Brain microvascular endothelial cell (primary cell): ENCODE measurements at places on chromosomes 4 and X.

GRCh38 chr4:158053086-158053485 is 119.7 kb downstream of the GASK1B start:
- DNase-seq, result no peak

- no peak for DNase-seq
Measured at GRCh38 chr4:55553441-55554201, 6.9 kb upstream of the CLOCK start.

DNA sequence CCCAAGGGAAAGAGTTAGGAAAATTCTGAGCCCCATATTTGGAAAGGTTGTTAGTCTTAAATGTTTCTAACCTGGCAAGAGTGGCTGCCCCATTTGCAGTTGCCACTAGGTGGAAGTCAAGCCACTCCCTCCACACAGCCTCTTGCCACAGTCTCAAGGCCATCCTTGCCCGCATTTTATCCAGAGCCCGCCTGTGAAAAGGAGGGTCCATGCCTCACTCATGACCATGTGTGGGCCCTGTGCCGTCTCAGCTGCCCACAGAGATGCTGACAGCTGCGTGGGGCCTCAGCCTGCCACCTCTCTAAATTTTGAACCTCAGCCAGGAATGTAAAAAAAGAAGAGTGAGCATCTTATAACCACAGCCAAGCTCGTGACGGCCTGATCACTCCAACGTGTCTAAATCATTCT is 201.5 kb upstream of the FAM241A start:
- DNase-seq, result no peak

GRCh38 chrX:39720945-39721344 is 376.8 kb downstream of the BCOR start:
- no peak for DNase-seq

GRCh38 chr4:124053872-124054538 is 657.4 kb downstream of the SPRY1 start:
- no peak for DNase-seq

- peak; percentile 64 for DNase-seq
Measured at GRCh38 chrX:54540289-54540688, 10.3 kb downstream of the GNL3L start.

DNA sequence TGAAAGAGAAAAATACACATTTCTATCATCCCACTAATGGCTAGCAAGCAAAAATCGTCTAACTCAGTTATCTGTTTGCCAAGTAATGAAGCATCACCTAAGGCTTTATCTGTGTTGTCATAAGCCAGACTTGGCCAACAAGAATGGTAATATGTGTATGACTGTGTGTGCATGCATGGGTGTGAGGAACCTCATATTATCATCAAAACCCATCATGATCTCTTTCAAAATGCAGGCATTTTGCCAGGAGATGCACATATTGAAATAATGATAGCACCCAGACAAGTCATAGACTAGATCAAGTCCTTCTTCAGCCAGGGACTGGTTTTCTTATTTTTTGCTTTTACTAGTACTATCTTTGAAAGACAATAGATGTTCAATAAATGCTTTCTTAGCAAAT is 172.5 kb upstream of the FMR1 start:
- no peak for DNase-seq

- DNase-seq, result no peak
Measured at GRCh38 chrX:130714135-130714534, 188.9 kb downstream of the ENOX2 start.

- no peak for DNase-seq
Measured at GRCh38 chr4:6448476-6449170, 23.8 kb downstream of the PPP2R2C start.

DNA sequence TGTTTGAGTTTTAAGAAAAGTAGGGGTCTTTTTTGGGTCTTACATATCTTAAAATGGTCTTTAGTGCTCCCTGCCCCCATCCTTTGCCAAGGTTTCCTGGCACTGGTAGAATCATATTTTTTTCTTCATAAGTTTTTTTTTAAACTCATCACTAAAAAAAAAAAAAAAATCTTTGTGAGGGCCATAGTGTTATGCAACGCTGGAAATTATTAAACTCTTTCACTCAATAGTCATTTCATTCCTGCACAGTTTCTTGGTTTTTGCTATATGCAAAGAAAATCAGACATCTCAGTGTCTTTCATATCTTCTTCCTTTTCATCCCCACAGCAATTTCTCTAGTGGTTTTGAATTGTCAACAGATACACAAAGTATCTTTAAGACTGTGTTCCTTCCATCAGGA is 95.6 kb downstream of the TMA16 start:
- no peak for DNase-seq

DNA sequence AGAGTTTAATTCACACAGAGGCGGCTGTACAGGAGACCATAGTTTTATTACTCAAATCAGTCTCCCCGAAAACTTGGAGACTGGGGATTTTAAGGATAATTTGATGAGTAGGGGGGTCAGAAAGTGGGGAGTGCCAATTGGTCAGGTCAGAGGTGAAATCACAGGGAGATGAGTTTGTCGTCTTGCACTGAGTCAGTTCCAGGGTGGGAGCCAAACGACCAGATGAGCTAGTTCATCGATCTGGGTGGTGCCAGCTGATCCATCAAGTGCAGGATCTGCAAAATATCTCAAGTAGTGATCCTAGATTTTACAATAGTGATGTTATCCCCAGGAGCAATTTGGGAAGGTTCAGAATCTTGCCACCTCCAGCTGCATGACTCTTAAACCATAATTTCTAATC is 4.0 kb downstream of the ETFDH start:
- DNase-seq, result no peak

DNA sequence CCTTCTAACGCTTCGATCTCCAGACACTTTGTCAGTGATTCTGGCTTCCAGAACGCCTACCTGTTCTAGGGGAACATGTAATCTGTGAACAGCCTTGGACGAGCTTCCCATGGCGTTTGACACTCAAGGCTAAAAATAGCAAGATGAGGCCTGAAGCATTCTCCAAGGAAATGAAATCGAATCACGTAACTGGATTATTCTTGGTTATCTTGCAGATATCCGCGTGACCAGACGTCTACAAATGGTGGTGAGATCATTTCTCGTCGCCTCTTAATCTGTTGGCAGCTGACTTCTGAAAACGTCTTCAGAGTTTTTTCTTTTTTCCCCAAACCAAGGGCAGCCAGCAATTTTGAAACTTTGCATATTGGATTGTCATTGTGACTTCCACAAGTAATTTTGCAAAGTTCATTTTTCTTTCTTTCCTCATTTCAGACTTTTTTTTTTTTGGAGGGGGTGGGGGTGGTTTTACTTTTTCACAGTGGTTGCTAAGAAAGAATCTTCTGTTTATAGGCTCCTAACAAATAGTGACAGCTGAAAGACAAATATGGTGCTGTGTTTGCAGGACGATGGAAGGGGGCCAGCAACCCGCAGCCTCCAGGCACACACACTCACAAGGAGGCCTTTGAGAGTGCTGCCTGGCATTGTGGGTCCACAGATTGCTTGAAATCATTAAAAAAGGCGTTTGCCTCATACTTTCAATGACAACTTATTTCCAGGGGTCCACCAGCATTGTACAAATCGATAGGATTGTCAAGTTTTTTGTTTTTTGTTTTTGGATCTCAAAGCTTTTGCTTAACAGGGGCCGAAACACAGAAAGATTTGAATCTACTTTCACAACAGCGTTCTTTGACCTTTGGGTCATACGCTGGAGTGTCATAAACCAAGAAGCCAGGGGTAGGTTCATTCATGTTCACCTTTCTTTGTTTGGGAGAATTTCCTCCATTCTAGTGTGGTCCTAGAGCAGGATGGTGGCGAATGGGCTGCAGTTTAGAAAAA is 32.4 kb upstream of the PDLIM3 start:
- DNase-seq, result peak; percentile 79

- DNase-seq, result no peak
Measured at GRCh38 chr4:14915018-14915417, 87.3 kb upstream of the CPEB2 start.

DNA sequence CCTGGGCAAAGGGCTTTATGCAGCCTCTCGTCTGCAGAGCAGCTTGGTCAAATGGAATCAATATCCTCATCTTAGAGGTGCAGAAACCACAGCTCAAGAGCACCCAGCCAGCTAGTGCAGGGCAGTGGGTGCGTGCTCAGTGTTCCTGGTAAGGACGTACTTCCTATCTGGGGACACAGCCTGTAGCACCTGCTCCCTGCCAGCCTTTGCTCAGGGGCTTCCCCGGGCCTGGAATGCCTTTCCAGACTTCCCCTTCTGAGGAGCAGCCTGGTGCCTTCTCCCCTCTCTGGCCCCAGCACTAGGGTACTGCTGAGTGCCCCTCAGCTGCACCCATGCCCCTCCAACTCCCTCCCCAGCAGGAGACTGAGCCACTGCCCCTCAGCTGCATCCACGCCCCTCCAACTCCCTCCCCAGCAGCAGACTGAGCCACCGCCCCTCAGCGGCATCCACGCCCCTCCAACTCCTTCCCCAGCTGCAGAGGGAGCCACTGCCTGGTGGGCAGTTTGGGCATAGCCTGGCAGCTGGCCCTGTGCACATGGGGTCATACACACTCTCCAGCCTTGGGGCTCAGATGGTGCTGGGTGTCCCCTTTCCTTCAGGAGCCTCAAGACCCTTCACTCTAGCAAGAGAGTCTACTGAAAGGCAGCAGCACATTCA is 42.2 kb upstream of the AFAP1 start:
- no peak for DNase-seq

DNA sequence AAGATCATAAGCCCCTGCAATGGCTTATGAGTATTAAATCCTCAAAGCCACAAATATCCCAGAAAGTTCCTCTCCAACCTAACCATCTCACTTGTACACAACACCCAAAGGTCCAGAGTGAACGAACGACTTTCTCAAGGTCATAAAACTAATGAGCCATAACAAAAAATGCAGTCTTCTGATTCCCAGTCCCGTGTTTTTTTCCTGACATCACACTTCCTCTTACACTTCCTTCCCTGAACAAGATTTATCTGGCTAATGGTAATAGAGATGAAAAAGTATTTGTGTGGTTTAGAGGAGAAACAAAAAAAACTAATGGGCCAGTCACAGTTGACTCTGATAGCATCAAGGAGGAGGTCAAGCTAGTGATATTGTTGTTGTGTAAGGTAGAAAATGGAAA is 99.5 kb upstream of the KLHL13 start:
- DNase-seq, result no peak

DNA sequence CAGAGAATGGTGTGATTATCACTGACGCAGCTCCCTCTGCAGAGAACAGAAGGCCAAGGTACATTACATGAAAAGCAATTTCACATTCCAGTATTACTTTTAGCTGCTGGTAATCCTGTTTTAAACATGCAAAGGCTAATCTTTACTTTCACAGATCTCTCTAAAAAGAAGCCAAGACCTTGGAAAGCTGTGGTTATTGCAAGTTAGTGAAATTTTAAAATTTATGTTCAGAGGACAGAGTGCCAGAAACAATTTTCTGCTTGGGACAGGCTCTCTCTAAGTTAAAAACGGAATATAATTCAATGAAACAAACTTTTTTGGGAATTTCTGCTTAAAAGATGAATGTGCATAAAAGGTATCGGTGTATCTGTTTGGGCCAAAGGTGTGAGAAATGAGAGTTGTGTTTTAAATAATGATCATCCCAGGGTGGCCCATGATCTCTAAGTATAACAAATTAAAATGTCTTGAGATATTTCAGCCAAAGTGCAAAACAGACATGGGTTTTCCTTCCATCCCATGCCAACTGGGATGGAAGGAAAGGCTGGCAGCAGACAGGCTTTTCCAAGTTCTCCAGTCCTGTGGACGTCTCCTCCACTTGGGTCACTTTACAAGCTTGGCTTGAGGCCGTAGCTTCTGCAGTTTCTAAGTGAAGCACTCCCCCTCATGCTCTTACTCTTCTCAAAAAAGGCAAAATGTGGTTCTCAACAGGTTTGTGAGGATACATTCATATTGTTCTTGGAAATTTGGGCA is 118.0 kb downstream of the DRD5 start:
- no peak for DNase-seq

GRCh38 chr4:84455697-84456096 is 43.4 kb downstream of the NKX6-1 start:
- peak; percentile 13 for DNase-seq

DNA sequence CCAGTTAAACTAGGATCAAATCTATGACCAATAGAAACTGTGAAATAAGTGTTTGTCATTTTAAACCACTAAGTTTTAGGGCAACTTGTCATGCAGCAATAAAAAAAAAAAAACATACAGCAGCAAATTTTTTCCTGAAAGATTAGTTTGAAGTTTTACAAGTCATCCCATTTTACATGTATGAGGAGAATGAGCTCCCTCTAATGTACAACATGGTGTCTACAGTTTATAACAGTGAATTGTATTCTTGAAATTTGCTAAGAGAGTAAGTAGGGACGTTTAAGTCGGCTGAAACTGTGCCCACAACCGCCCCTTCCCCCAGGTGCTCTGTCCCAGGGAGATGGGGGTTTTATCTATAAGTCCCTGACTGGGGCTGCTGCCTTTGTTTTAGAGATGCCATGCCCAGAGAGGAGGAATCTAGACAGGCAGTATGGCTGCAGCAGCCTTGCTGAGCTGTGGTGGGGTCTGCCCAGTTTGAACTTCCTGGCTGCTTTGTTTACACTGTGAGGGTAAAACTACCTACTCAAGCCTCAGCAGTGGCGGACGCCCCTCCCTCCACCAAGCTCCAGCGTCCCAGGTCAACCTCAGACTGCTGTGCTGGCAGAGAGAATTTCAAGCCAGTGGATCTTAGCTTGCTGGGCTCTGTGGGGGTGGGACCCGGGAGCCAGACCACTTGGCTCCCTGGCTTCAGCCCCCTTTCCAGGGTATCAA is 499.3 kb upstream of the CT83 start:
- DNase-seq, result no peak

DNA sequence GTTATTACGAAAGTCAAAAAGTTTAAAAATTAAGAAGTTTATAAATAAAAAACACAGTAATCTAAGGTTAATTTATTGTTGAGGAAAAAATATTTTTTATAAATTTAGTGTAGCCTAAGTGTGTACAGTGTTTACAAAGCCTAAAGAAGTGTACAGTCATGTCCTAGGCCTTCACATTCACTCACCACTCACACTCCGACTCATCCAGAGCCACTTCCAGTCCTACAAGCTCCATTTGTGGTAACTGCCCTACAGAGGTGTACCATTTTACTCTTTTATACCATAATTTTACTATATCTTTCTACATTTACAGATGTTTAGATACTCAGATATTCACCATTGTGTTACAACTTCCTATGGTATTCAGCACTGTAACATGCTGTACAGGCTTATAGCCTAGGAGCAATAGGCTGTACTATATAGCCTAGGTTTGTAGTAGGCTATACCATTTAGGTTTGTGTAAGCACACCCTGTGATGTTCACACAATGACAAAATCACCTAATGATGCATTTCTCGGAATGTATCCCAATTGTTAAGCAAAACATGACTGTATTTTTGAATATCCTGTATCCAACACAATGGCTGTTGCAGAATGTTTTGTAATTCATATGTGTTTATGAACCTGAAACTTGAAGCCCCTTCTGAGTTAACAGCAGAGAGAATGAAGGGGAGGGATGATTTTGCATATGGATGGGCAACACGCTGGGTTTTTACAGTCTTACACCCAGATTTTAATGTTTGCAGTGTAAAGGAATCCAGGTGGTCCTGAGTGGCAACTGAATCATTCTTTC is 3.1 kb downstream of the PPBP start:
- no peak for DNase-seq

GRCh38 chr4:152011469-152011868 is 250.7 kb upstream of the GATB start:
- DNase-seq, result no peak
